ENCODE measurements at places on chromosomes 7 and 10.

GRCh38 chr10:42866115-42866995 is 83.8 kb downstream of the BMS1 start:
- no peak for DNase-seq

GRCh38 chr7:16078076-16078952 is 343.0 kb downstream of the CRPPA start:
- no peak for DNase-seq

GRCh38 chr10:117342641-117343040 is 32.6 kb downstream of the PDZD8 start:
- no peak for DNase-seq

DNA sequence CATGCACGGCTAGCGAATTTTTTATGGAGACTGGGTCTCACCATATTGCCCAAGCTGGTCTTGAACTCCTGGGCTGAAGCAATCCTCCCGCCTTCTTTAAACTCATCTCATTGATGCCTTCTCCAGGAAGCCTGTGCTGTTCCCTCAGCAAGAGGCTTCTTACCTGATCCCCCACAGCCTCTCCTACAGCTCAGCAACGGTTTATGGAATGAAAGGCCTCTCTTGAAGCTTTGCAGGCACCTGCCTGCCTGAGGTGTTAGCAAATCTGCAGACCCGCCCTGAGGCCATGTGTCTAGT is 468 bp upstream of the TRIM56 start:
- no peak for DNase-seq

DNA sequence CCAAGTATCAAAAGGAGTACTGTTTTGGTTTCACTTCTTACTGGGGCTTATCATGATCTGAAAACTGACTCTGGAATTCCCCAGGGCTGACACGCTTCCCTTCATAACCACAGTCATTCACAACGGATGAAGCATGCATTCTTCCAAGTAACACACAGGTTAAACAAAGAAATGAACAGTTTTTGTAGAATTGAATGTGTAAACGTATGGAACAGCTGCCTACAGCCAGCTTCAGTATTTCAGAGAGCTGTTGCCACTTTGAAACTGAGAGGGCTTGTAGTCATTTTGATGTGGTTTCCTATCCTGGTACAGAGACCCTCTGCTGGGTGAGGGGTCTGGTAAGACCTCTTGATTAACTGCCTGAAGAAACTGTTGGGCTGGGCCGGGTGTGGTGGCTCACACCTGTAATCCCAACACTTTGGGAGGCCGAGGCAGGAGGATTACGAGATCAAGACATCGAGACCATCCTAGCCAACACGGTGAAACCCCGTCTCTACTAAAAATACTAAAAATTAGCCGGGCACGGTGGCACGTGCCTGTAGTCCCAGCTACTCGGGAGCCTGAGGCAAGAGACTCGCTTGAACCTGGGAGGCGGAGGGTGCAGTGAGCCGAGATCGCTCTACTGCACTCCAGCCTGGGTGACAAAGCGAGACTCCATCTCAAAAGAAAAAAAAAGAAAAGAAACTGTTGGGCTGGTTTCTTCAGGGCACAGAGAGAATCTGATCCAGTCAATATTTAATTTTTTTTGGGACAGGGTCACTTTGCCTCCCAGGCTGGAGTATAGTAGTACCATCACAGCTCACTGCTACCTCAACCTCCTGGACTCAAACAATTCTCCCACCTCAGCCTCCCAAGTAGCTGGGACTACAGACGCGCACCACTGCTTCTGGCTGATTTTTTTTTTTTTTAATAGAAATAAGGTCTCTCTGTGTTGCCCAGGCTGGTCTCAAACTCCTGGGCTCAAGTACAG is 4.7 kb downstream of the NFE2L3 start:
- peak; percentile 28 for DNase-seq

DNA sequence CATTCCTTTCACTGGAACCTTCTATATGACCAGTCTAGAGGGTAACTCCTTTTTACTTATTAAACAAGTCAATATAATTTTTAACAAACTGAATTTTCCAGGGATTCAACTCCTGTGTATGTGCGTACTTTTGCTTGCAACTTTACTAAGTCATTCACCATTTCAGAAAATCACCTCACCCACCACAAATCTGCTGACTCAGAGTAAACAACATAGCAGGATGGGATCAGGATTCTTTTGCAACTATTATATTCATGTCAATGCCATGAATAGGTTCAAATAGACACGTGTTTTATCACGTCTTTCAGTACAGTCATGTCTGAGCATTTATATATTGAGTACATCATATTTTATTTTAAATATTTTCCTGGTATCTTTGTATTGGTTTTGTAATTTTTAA is 14.5 kb downstream of the CTTNBP2 start:
- DNase-seq, result no peak

DNA sequence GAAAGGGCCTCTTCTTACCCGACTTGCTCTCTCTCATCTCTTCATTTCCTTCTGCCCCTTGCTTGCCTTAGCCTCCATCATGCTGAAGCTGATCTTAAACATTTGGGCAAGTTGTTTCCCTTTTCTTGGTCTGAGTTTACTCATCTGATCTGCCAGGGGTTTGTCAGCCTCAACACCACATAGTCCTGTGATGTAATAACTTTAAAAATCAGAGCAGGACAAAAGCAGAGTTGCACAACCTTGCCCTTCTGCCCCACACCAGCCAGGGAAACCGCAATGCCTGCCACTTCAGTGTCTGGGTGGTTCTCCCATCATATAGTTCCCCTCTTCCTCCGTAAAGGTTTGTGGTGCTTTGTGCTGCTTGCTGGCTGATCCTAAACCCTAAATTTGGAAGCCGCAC is 9.9 kb upstream of the LIPM start:
- DNase-seq, result no peak

- DNase-seq, result no peak
Observed at GRCh38 chr7:33050535-33051318, 11.8 kb downstream of the NT5C3A start.

- no peak for DNase-seq
Observed at GRCh38 chr10:75694269-75694668, 262.8 kb downstream of the LRMDA start.

GRCh38 chr10:126186766-126187165 is 201.5 kb downstream of the ADAM12 start:
- no peak for DNase-seq

DNA sequence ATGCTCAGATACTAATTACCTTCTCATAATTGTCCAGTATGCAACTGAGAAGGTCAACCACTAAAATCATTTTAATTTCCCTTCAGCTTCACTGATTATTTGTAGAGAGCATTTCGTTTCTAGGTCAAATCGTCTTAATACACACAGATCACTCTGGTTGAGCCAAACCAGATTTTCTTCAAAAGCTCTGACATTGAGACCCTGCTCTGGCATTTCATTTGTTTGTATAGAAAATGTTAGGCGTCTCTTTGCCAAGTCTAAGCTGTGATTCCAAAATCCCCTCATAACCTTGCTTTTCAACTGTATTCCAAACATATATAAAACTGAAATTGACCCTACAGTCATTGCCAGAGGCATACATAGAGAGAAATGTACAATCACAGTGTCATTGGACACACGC is 520.0 kb downstream of the CNTNAP2 start:
- DNase-seq, result no peak

DNA sequence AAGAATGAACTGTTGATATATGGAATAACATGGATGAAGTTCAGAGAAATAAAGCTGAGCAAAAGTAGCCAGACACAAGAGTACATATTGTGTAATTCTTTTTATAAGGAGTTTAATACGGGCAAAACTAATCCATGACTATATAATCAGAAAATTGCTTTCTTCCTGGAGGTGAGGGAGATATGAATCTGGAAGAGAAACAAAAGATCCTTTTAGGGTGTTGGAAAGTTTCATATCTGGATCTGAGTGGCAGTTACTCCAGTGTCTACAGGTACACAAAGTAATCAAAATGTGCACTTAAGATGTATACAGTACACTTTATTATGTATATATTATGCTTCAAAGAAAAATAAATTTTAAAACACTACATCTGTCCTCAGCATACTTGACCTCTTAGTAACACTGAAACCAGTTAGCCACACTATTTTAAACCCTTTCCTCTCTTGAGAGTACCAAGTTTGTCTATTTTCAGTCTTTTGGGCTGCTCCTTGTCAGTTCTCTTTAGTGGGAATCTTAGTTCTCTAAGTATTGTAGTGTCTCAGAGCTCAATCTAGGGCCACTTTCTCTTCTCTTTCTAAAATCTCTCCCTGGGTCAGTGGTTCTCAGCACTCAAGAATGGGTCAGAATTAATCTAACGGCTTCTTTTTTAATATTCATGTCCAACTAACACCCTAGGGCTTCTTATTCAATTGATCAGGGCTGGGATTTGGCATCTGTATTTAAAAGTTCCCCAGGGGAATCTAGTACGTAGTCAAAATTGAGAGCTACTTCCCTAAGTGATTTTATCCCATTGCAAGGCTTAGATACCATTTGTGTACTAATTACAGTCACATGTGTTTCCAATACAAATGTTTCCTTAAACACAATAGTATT is 4.3 kb upstream of the LIPF start:
- DNase-seq, result no peak

DNA sequence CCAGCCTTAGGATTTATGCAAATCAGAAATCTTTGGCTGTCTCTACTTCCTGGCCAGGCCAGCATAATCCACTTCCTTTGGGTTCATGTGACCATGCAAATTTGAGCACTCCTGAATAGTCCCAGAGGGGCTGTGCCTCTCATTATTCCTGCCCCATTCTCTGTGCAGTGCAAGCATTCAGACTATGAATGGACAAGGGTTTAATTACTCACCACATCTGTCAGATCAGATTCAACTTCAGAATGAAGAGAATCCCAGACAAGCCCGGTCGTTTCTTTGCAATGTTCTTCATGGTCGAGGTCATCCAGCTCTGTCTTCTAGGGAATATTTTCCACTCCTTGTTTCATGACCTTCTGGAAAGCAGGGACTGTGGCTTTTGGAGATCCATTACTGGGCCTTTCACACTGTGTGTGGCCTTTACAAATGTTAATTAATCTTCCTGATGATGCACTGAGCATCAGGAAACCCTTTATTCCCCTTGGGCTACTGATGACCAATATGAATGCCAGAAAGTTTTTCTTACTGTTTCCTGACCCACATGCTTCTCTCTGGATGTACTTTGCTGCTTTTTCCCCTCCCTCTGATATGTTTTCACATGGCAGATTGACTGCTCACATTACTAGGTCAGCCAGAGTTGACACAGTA is 217.6 kb upstream of the TCF7L2 start:
- no peak for DNase-seq

DNA sequence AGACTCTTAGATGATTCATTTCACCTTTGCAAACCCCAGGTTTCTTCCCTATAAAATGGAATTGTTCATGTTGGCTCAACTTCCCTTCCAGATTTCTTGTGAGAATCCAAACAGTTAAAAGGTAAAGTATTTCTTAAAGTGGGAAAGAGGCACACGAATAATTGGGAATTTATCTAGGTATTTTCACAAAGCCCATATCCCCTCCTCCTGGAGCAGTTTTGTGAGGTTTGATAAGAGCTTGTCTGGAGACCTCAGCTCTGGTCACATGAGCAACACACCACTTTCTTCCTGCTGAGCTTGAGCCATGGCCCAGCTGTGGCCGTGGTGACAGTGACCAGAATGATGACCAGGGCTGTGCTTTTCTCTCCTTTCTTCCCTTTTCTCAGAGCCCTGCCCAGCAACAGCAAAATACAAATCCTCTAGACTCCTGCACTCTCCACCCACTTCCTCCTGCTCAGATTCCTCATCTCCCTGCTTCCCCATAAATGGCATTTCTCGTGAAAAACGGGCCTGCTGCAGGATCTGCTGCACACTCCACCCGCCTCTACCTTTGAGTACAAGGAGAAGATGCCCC is 87.7 kb downstream of the PIK3CG start:
- DNase-seq, result no peak

DNA sequence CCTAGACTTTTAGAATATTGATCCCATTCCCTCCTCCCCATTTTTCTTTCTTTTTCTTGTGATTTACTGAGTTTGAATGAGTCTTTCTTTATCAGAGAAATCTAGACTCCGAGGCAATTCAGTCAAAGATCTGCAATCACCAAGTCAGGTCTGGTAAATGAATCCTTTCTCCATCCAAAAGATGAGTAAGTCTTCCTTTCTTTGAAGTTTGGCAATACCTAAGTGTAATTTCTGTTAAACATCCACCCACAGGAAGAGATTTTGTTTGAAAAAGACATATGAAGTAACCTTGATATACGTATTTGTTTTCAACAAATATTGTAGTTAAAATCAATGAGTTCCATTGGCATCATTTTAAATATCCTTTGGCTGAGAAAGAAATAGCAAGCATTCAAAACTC is 58.3 kb downstream of the SLC39A12 start:
- no peak for DNase-seq

DNA sequence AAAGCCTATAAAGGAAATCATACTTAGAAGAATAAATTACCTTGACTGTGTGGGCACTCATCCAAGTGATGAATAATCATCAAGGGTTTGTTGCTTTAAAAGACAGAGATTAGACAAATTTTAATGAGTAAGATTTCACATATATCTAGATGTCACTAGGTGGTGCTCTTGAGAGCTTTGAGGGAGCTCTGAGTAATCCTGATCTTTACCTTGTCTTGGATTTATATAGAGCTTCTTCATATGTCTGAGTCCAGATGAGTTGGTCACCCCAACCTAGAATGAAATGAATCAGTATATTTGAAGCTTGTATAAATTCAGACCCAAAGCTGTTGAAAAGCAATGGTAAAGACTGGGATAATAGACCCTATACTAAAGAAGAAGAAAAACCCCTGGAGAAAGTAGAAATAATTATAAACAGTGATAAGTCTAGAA is 3.7 kb downstream of the AGR2 start:
- DNase-seq, result no peak

DNA sequence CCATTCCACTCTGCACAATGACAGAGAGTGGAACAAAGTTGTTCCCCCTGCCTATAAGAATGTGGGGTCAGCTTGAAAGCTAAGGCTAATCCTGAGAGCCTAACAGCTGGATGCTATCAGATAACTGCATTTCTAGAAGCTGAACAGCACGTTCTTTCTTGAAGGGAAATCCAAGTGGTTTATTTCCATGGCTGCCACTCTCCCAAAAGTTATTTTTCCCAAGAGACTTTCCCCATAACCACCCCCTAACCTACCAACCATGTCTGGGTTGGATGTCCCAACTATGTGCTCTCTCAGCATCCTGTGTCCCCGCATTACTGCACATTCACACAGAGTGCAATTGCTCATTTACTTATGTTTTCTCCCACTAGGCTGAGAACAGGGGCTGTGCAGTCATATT is 140.7 kb upstream of the ANKRD1 start:
- DNase-seq, result no peak

GRCh38 chr10:97708167-97708566 is 5.4 kb upstream of the MARVELD1 start:
- DNase-seq, result no peak

DNA sequence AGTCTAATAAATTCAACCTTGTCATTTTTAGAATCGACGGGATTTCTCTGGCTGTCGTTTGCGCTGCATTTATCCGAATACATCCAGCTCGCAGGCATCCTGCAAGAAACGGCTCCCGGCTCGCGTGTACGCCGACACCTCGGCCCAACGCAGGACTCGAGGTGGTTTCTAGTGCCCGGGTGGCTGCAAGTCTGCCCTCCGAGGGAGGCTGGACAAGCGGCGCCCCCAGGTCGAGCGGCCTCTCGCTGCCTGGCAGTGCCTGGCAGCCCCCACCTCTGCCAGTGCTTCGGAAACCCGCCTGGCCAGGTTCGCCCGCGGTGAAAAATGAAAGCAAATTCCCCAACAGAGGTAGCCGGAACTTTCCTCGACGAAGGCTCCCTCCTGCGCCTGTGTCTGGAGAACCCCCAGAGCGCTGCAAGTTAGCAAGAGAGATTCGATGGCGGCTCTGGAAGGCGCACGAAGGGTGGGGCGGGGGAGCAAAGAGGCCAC is 5.7 kb upstream of the ZNF503 start:
- no peak for DNase-seq

- DNase-seq, result no peak
Observed at GRCh38 chr10:112738606-112739591, 211.1 kb upstream of the TCF7L2 start.

- DNase-seq, result no peak
Observed at GRCh38 chr10:114311023-114311422, 72.0 kb downstream of the VWA2 start.
